ENCODE measurements at places on chromosomes 5 and 9.

DNA sequence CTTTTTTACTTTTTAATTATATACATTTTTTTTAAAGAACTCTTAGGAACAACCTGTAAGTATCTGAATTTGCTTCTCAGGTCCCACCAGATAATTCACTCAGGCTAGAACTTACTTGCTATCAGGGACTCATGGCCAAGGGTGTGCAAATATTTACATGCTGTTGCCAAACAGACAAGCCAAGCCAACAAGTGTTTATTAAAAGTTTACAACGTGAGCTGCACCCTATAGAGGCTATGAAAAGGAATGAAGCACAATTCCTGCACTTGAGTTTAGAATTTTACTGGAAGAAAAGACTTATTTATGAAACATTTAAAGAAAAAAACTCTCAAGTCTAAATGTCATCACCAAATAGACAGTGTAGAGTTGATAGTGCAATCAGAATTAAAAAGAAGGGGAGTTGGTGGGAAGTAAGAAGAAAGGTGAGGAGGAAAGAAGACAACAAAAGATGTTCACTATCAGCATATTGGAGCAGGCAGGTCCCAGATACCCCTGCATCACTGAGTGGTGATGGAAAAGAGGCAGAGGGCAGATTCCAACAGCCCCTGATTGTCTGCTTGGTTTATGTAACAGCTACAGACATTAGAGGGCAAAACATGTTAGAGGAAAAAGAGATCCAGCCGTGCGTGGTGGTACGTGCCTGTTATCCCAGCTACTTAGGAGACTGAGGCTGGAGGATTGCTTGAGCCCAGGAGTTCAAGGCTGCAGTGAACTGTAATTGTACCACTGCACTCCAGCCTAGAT, 32.8 kb downstream of the SH3RF2 start:
- no peak for DNase-seq

- DNase-seq: no peak
These were observed 571 bp upstream of the MARCHF11 start for GRCh38 chr5:16179936-16180788.

GRCh38 chr9:22446950-22447617, 460 bp downstream of the DMRTA1 start:
- no peak for DNase-seq

DNA sequence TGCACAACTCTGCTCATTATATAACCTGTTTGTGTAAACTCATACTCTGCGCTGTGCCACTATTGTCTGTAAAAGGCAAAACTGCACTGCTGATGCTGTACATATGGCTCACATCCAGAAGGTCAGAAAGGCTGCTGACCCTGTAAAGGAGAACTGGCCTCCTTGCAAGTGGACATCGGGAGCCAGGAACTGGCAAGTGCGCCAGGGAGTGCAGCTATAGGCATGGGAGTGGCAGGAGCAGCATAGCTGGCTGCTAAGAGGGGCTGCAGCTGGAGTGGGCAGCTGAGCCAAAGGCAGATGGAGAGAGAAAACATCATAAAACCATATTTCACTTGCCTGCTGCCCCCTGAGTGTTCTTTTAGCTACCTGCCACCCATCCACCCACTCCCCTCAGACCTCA, 2183.4 kb upstream of the ACO1 start:
- no peak for DNase-seq

- DNase-seq: no peak
These were observed 61.8 kb upstream of the PRDM9 start for GRCh38 chr5:23445573-23445972.

DNA sequence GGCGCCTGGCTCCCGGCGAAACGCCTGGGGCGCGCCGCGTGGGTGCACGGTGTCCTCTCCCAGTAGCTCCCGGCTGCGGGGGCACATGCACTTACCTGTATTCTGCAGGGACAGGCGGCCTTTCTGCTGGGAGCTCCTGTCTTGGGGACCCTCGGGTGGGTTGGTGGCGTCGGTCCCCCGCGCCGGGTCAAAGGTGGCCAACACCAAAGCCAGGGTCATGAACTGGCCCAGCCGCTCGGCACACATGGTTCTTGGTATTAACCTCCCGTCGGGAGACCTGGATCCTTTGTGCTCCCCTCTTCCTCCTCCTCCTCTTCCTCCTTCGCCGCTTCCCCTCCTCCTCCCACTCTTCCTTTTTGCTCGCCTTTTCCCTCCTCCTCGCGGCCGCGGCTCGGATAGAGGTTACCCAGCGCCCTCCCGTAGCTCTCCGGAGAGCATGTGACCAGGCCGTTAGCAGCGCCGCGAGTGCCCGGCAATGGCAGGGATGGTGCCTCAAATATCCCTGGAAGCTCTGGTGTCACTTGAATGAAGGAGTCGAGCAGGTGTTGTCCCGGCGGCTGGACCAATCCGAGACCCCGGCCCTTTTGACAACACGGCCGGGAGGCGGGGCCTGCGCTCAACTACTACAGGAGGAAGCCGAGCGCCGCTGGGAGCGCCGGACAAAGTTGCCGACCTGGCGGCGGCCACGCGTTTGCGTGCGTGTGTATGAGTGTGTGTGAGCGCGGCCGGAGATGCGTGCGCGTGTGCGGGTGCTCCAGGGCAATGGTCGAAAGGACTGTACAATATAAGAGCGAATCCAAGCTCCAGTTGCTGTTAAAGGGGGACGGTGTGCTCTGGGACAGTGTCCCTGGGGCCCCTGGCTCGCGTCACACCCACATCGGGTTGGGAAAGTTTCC, at the start of gene STC2:
STC2 (minus strand) TSS at position 467 of the 896 bp plus-strand sequence; CDS start at position 246, 221 bp downstream.
- peak; percentile 84 for DNase-seq

GRCh38 chr9:71629578-71630215, 138.6 kb downstream of the CEMIP2 start:
- no peak for DNase-seq

DNA sequence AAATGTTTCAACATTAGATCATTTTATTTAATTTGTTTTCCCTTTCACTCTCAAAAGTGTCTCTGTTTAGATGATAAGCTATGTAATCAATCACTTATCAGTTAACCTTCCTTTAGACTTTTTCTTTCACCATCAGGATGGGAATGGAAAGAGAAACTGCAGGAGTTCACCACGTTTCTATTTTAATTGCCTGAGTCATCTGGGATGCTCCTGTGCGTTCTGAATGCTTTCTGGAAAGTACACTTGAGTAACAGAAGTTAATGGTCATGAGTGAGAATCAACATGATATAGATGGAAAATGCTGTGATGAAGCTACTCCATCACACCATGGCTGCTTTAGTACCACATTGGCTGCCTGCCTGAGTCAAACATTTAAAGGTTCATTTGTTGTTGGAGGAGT, 783.3 kb upstream of the CDH9 start:
- no peak for DNase-seq

GRCh38 chr5:82772281-82772680, 304.9 kb downstream of the TMEM167A start:
- DNase-seq: no peak

- DNase-seq: no peak
These were observed 27.6 kb upstream of the ADRB2 start for GRCh38 chr5:148798786-148799185.

DNA sequence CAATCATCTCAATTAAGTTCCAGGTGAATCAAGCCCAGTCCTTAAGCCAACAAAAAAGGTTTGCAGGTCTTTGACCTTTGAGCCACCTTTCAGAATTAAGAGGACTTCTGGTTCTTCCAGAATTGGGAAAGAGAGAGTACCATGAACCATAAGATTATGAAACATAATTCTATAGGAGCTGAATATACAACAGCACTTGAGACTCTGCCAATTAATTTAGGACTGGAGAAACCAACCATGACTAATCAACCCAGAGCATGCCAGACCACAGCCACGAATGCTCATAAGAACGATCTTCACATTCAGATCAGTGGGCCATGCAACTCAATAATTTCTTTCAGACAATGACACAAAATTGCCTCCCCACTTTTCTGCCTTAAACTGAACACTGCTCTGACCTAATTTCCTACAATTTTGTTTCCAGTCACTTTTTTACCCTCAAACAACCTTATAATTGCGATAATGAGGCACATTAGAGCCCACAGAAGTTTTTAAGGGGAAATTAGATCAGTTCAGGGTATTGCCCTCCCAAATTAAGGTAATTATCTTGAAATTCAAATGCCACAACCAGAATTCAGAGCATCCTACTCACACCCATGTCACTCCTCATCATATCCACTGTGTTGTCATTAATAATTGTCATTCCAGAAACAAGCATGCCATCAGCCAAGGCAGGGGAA, 213.4 kb downstream of the ATPSCKMT start:
- DNase-seq: no peak

- DNase-seq: no peak
These were observed 61.8 kb upstream of the PLEKHG4B start for GRCh38 chr5:30131-30530.

GRCh38 chr9:107739601-107740082, 250.1 kb upstream of the KLF4 start:
- peak; percentile 68 for DNase-seq

- DNase-seq: no peak
These were observed 29.2 kb upstream of the SMC5 start for GRCh38 chr9:70229579-70229978.

DNA sequence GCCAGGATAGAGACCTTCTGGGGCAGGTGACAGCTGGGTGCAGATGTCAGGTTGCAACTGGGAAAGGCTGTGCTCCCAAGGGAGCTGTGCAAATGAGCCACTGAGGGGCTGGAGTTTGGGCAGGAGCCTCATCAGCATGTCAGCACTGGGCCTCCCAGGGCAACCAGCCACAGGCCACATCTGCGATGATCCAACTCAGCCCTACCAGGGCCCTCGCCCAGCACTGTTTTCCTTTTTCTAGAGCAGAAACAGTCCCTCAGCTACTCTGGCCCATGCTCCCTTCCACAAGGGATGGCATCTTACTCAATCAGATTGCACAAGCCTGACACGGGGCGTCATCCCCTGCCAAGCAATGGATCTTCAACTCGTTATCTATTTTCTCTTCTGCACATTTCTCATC, 24.8 kb downstream of the NIPAL4 start:
- DNase-seq: peak; percentile 10

- DNase-seq: no peak
These were observed 15.7 kb upstream of the SLC1A3 start for GRCh38 chr5:36590513-36591286.

GRCh38 chr5:139460455-139460854, 2.1 kb downstream of the ECSCR start:
- DNase-seq: no peak

DNA sequence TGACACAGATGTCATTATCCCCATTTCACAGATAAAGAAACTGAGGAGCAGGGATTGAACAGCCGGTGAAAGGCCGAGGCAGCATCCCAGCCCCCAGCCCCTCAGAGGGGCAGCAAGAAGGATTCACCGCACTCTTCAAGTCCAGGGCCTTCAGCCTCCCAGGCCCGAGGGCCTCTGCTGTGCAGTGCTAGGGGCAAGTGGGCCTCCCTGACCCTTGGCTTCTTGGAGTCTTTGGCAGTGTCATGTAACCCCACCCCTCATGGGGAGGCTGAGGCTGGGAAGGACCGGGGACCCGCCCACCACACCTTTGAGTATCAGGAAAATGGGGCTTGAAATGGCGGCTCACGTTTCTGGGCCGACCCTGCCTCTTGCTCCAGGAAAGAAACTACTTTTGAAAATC, 28.7 kb upstream of the RXRA start:
- no peak for DNase-seq

DNA sequence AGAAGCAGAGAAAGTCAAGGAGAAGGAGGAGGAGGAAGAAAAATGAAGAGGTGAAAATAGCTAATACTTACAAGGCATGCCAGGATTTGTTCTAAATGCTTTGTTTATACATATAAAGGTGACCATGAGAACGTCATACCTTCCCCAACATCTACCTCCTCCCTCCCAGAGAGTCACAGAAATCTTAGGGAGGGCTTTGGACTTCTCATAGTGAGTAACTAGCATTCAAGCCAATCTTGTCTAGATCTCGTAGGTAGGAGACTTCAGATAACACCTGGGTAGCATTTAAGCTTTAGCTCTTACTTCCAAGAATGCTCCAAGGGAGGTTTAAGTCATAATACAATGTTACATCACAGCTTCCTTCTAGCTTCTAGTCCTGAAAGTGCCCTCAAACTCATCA, 36.5 kb upstream of the GPBP1 start:
- no peak for DNase-seq

- no peak for DNase-seq
These were observed 146.0 kb downstream of the LIFR start for GRCh38 chr5:38410304-38410990.

GRCh38 chr5:74935752-74936091, 69.5 kb upstream of the FAM169A start:
- DNase-seq: no peak

- no peak for DNase-seq
These were observed 101.0 kb downstream of the RXRA start for GRCh38 chr9:134427153-134427782.

- peak; percentile 14 for DNase-seq
These were observed 160.1 kb downstream of the GHR start for GRCh38 chr5:42583322-42583721.

DNA sequence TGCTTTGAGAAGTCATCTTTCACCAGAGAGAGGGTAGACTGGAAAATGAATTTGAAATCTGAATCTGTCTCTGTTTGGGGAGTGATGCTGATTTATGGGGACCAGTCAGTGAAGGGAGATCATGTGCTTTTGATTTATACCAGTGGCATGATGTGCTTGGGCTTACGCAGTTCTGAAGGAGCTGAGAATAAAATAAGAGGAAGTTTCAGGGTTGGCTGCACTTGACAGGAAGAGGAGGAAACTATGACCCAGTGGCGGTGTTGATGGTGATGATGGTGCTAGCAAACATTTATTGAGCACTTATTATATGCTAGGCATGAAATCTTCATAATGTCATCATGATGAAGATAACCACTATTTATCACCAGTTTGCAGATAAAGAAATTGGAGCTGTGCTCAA, 136.4 kb upstream of the GLRA1 start:
- DNase-seq: no peak

DNA sequence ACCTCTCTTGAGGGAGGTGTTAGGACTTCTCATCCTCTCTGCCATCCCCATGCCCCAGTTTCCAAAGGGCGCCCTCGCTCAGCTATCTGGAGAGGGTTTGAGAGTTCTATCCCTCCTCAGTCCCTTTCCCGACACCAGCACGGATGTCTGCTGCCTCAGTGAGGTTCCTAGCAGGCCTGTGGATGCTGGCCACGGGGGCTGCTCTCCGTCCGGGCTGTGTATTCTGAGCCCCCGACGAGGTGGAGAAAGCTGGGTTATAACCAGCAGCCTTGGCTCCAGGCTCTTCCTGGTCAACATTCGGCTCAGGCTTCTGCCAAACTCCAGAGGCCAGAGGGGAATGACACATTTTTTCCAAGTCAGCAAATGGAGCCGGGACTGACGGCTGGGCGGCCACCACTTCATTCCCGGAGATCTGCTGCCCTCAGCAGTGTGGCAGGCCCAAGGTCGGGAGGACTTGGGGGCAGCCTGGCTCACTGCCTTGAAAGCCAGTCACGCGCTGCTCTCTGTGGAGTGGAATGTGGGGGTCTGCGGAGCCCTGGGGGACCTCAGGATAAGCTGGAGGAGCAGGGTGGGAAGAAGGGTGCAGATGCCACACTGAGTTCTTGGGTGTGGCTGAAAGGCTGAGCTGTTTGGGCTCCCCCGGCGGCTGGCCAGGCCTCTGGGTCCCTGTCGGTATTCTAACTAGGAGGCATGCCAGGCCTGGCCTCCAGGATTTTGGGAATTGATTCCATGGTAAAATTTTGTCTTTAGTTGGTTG, 27.4 kb downstream of the PTPA start:
- no peak for DNase-seq

GRCh38 chr9:89606624-89607311, 2.0 kb downstream of the GADD45G start:
- DNase-seq: no peak

- DNase-seq: no peak
These were observed 41.0 kb downstream of the CCNJL start for GRCh38 chr5:160271396-160271795.

GRCh38 chr5:78627766-78628165, 20.8 kb downstream of the LHFPL2 start:
- DNase-seq: no peak
